ENCODE measurements at places on chromosomes 7 and 10.

GRCh38 chr10:2791774-2792443 lies 275.4 kb upstream of the PFKP start:
- peak; percentile 2 for DNase-seq

DNA sequence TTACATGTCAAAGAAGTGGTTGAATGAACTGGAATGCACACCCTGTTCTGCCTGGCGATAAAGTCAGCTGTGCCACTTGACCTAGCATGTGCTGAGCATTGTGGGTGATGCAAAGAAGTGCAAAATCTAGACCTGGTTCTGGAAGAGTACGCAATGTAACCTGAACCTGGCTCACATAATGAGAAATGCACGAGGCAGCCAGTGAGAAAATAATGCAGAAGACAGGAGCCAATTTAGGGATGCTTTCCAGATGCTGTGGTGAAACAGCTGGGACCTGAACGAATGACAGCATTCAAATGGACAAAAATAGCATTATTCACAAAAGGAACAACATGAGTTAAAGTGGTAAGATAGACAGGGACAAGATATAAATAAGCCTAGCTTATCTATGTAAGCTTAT lies 402.6 kb downstream of the SORCS1 start:
- no peak for DNase-seq

- no peak for DNase-seq
Measured at GRCh38 chr10:44723619-44724325, 187.4 kb upstream of the TMEM72 start.

DNA sequence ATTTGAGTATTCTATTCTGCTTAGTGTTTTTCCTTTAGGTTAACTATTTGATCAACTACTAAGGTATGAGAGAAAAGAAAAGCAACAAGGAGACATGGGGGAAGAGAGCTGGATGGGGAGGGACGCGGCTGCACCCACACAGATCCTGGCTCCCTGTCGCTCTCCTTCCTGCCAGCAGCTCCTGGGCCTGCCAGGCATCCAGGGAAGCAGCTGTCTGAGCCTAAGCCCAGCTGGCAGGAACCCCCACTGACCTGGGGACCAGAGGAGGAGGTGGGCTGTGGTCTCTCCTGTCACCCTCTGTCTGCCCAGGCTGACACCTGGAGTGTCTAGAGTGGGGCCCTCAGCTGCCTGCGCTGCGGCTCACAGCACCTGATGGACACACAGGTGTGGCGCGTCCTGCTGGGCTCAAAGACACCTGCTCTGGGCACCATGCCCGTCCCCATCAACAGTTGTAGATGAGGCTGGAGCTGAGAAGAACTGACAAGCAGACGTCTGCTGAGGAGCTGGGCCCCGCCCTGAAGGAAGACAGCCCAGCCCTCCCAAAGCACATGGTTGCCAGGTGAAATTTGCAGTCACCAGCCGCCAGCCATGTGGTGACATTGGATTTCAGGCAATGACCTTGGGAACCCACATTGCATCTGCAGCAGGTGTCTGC lies 207.9 kb downstream of the PLXNA4 start:
- no peak for DNase-seq

GRCh38 chr10:3426190-3426845 lies 253.7 kb upstream of the PITRM1 start:
- no peak for DNase-seq

GRCh38 chr10:2380218-2380617 lies 642.9 kb upstream of the ADARB2 start:
- no peak for DNase-seq

DNA sequence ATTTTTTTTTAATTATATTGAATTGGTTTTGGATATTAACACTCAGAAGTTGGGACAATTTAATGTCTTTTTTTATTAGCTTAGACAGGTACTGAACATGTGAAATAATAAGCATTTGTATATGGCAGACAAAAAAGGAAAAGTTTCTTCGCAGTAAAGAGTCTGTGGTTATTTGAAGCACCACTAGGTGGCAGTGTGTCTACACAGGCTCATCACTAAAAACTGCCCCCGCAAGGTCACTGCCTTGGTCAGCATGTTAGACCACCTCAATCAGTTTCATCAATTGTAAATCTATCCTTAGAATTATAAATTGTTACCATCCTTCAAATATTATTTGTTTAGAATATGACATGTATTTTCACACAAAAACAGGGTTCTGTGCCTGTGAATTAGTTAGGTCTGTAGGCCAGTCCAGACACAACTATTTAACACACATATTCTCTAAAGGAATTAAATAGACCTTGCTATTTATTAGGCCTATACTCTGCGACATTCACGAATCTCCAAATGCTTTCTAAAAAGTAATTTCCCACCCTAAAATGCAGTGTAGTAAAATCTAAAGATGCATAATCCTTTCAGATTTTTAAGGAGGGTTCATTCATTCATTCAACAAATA lies 17.0 kb downstream of the PNLIPRP3 start:
- DNase-seq, result no peak

GRCh38 chr10:100565206-100565985 lies 29.7 kb downstream of the HIF1AN start:
- DNase-seq, result no peak

DNA sequence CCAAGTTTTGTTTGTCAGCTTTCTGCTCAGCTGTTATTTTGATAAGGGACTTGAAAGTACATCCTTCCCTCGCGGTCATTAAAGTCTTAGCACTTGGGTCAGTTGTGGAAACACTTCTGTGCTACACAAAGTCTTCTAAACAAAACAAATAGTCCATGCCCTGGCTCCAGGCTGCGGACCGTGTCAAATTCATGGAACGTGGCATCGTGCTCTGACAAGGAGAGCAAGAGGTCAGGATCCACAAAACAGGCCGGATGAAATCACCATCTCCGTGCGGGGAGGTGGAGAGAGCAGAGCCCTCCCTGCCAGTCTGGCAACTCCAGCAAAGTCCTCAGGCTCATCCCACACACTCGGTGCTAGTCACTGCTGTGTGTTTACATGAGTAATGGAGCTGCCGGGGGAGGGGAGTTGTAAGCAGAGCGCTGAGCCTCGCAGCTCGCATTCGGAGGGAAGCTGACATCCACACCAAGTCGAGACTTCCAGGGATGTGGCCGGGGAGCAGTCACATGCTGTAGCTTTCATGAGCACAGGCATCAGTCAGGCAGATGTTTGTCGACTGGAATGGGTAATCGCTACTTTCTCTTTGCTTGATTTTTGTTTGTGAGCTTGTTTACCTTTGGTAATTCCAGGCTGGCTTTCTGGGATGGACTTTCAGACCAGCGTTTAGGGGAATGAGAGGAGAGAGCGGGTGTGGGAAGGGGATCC lies 147.6 kb downstream of the ARID5B start:
- no peak for DNase-seq

DNA sequence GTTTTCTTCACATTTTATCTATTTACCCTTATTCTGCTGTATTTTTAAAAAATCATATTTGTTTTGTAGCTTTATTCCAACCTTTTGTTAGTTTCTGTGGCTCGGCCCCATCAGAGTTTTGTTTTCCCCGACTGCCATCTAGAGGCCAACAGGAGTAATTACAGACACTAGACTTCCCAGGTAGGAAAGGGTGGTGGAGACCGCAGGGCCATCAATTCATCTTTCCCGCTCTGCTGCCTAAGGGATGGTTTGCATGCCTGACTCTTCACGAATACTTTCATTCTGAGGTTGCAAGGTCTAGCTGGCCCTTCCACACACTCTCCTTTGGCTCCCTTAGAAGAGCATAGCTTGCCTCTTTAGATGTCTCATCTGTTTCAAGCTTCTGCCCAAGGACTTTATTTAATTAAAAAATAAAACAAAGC lies 38.3 kb downstream of the LYZL2 start:
- DNase-seq, result peak; percentile 22

GRCh38 chr7:130667593-130668257 lies 823 bp downstream of the COPG2 start:
- DNase-seq, result no peak

DNA sequence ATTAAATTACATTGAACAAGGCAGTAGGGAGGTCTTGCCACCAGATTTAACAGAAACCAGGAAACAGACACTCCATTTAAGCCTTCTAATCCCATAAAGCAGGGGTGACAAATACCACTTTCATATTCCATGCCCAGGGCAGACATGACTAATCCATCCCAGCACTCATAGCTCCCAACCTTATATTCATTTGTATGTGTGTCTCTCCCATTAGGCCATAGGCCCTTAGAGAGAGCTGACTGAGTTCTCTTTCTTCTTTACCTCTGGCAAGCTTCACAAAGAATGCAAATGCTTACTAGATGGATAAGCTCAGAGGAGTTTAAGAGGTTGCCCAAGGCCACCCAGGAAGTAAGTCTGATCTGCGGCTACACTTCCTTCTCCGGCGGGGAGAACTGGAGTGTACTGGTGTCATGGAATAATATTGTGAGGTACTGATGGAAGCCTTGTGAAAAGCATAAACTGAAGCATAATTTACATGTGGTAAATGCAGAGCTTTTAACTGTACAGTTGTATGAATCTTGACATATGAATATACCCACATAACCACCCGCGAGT lies 239.7 kb upstream of the HABP2 start:
- no peak for DNase-seq

DNA sequence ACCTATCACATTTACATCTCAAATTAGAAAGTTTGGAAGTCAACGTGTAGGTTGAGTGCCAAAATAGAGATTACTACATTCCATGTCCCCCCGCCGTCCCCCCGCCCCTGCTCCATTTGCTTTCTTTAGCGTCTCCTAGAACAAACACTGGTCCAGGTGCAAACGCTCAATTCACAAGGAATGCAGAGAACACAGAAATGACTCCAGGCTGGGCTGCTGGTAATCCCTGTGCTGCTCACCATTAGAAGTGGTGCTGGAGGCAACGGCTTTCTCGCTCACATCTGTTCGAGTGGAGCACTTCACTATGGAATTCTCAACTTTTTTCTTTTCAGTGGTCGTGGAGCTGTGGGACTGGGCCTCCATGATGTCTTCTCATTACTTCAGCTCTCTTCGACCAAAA lies 14.1 kb downstream of the GLI3 start:
- no peak for DNase-seq

Measured in GM12864 (cell line).